Stimulated activated CD4-positive, alpha-beta T cell treated with anti-CD3 and anti-CD28 coated beads, Interleukin-15, amount 100 ng/mL, for 1 hour (primary cell): ENCODE measurements at places on chromosomes 11 and 22.

GRCh38 chr11:34267417-34267816 is 90.4 kb downstream of the ABTB2 start:
- no peak for DNase-seq

GRCh38 chr22:19960491-19961200 is 19.0 kb upstream of the TXNRD2 start:
- DNase-seq, result no peak

DNA sequence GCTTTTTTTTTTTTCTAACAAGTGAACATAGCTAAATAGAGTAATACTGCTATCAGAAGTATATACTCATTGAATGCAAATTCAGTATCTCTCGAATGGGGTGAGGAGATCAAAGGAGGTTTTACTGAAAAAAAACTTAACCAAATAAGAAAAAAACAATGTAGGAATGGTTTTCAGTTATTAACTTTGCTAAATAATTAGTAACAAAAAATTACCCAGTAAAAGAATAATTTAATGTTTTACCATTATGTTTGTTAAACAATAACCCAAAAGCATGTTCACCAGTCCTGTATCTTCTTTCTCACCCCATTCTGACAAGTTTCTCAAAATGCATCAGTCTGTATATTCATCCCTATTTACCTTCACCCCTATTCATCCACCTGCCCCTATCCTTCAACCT is 22.6 kb upstream of the CTSC start:
- DNase-seq, result no peak

DNA sequence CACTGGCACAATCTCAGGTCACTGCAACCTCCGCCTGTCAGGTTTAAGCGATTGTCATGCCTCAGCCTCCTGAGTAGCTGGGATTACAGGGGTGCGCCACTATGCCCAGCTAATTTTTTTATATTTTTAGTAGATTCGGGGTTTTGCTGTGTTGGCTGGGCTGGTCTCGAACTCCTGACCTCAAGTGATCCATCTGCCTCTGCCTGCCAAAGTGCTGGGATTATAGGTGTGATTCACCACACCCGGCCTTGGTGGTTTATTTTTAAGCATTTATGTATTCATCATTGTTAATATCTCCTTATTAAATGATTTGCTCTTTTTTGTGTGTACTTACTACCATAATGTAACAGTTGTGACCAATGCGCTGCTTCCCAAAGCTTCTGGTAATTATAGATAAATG is 171.7 kb downstream of the DDX10 start:
- no peak for DNase-seq

DNA sequence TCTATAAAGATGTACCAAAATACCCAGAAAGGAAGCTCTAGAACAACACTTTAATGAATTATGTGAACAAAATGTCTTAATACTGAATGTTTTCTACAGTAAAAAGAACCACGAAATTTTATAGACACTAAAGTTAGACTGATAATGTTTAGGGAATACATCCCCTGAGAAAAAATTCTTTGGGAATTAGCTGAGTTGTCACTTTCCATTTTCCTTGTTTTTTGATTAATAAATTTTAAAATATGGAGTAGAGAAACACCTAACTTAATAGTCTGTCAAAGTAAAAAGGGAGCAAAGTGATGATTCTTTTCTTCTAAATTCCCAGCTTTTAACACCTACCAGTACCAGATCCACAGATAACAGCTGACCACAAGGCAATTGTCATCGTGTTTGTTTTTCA is 23.1 kb upstream of the SCN3B start:
- no peak for DNase-seq

- DNase-seq, result peak; percentile 31
Measured at GRCh38 chr22:36384766-36385481, 2.8 kb downstream of the MYH9 start.

DNA sequence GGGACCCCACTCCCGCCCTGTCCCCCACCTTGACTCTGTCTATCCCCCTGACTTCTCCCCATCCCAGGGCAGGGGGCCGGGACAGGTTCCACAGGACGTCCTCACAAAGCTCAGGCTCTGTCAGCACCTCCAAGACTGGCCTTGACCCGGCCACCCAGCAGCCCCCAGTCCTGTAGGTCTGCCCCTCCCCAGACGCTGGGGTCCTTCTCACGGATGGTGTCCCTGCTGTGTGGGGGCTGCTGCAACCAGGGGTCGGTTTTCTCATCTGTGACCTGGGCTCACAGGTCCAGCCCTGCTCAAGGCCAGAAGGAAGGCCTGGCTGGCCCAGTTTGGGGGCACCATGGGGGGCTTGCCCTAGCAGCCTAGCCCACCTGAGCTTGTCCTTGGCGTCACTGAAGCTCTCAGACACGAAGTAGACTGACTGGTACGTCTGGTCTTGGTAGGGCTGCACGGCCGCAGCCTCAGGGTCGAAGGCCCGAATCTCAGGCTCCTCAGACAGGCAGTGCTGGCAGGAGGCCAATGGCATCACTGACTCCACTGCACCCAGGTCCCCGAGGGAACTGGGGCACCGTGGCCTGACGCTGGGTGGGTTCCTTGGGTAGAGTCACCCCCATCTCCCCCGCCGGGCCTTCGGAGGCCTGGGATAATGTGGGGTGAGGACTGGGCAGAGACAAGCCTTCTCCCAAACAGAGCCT is 4.0 kb upstream of the INS start:
- no peak for DNase-seq

DNA sequence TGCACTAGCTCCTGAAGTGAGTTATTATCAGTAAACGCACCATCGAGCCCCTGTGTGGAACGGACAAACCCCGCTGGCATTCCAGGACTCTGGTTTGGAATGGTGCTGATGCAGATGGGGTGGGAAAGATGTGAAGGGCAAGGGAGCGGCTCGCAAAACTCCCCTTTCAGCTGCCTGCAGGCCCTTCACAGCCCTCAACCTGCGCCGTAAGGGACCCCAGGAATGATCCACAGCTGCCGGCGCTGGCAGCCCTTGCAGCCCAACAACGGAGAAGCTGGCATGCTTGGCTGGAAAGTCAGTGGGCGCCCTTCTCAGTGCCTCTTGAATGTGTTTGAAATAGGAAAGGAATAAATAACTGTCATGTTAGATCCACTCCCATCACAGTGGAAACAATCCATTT is 1445.5 kb downstream of the BRD1 start:
- DNase-seq, result no peak

DNA sequence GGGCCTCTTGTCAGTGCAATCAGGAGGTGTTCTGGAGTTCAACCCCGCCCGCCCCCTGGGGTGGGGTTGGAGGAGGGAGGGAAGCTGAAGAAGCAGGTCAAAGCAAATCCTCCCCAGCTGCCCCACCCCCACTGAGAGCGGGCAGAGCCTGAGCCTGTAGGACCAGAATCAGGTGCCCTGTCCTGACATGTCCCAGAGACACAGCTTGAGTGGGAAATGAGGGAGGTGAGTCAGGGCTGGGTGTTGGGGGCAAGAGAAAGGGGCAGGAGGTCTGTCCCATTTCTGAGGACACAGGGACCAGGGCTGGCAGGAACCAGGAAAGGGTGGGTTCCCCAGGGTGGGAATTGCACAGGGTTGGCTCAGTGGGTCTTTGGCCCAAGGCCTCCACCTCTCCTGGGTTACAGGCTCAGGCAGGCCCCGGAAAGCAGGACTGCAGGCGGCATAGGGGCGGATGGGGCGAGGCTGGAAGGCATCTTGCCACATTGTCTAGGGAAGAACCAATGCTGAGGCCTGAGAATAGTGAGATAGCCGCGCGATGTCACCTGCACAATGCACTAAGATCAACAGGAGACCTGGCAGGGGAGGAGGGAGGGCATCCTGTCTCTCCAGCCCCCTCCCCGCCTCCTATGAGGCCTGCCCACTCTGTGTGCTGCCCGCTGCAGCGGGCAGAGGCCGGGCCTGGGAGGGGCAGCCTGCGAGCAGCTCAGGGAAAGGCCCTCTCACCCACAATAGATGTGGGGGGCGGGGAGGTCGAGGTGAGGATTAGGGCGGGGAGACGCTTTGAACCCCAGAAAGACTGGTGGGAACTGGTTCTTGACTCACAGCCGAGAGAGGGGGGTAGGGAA is 32.4 kb downstream of the NECTIN1 start:
- DNase-seq, result no peak

DNA sequence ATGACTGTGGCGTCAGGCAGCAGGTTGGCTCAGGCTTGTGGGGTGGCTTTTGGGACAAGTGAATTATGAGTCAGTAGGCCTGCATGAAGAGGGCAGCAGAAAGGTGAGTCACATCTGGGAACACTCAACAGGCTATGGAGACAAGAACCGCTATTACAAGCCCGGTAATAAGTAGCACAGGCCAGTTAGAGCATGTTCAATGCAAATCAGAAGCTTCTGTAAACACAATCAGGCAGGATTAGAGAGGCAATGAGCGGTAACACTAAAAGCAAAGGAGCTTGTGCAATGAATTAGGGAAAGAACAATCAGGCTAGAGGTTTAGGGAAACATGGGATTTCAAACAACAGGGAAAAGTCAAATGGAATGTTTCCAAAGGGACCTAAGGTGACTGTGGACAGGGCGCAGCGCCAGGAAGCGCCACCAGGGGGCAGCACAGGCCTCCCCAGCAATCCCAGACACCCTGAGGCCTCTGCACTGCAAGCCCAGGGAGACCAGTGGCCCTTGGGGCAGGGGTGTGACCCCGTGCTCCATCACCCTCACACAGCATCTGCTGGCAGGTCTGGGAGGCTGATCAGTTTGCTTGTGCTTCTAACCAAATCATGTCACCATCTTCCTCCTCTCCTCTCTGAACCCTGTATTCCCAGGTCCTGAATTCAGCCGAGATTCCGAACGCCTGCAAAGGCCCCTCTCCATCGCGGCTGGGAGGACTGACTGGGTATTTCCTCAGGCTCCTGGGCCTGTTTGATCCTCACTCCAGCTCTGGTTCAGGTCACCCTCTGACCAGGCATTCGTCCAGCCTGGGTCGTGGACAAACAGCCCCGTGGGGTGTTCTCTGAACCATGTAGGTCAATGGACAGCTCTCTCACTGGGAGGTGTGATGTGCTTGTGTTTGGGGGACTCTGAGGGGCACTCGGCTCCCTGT is 50.0 kb downstream of the C11orf58 start:
- peak; percentile 22 for DNase-seq

DNA sequence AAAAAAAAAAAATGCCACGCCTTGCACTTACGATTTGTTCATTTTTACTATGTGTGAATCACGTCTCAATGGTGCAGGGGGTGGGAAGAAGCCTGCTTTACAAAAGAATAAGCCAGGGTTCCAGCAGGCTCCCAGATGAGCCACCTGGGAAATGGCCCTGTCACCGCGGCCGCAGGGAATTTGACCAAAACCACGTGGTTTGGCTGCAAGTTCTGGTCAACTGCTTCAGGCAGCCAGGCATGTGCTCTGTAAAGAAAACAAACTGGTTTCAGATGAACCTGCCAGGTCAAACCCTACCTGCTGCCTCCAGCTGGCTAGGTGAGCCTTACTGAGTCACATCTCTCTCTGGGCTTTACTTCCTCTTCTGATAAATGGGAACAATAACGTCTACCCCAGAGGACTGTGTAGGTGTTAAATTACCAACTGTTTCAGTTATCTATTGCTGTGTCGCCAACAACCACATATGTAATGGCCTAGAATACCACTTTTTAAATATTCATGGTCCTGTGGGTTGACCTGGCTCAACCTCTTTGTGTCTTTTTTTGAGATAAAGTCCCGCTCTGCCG is 30.5 kb upstream of the GCAT start:
- no peak for DNase-seq

DNA sequence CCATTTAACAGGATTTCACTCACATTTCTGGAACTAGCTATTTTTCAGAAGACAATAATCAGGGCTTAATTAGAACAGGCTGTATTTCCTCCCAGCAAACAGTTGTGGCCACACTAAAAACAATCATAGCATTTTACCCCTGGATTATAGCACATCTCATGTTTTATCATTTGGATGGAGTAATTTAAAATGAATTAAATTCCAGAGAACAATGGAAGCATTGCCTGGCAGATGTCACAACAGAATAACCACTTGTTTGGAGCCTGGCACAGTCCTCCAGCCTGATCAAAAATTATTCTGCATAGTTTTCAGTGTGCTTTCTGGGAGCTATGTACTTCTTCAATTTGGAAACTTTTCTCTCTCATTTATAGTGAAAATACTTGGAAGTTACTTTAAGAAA is 9.2 kb downstream of the PRSS23 start:
- DNase-seq, result no peak

DNA sequence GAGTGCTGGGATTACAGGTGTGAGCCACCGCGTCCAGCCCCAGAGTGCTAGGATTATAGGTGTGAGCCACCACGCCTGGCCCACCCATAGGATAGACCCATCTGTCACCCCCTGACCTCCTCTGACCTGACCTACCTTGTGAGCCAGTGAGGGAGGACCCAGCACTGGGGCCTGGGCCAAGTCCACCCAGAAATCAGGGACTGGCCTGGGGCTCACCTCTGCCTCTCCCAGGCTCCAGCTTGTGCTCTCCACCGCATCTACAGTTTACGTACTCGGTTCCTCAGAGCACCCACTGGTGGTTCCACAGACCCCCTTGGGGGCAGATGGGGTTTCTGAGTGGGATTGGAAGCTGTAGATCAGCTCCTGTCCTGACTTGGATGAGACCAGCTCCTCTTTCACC is 6.4 kb downstream of the SLC29A2 start:
- DNase-seq, result no peak

GRCh38 chr11:59923813-59924212 is 14.4 kb upstream of the OOSP1 start:
- DNase-seq, result no peak

GRCh38 chr11:76153571-76153923 is 52.8 kb downstream of the WNT11 start:
- DNase-seq, result no peak

DNA sequence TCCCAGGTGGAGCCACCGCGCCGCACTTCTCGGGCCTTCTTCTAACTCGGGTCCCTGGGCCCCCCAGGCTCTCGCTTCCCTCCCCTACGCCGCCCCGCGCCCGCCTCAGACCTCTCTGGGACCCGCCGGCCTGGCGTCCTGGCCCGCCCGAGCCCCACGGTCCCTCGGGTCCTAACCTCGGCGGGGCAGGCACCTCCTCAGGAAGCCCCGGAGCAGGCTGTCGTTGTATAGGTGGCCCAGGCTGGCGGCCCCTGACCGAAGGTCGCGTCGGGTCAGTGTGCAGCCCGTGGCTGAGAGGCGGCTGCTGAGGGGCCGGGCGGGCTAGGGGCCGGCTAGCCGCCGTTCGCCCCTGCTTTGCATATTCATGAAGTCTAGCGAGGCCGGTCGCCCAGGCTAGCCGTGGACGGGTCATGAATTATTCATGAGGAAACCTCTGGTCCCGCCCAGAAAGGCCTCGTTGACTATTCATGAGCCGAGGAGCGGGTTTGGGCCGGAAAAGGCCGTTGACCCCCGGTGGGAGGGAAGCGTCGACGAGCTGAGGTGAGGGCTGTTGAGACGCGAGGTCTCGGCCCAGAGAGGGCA is at the start of gene HORMAD2:
HORMAD2 (plus strand) TSS at position 513 of the 582 bp plus-strand sequence. CDS start 13,489 bp downstream, outside the sequence.
- no peak for DNase-seq

- DNase-seq, result no peak
Measured at GRCh38 chr11:30560206-30561106, 25.7 kb downstream of the MPPED2 start.

DNA sequence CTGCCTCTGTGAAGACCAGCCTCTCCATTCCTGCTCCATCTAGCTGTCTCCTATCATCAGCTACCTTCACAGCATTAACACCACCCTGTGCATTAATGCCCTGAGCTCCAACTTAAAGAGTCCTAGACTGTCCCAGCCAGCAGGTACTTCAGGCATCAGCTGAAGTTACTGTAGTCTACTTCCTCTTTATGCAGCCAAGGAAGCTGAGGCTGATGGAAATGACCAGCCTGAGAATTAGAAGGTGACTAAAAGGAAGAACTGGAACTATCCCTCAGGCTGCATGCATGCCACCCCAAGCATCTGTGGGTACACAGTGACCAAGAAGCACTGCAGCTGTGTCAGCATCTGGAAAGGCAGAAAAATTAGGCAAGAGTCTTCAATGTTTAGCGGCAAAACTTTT is 28.2 kb downstream of the MS4A10 start:
- no peak for DNase-seq

- DNase-seq, result no peak
Measured at GRCh38 chr11:34344768-34345539, 12.9 kb downstream of the ABTB2 start.
